ENCODE measurements at places on chromosomes 13 and 19.

DNA sequence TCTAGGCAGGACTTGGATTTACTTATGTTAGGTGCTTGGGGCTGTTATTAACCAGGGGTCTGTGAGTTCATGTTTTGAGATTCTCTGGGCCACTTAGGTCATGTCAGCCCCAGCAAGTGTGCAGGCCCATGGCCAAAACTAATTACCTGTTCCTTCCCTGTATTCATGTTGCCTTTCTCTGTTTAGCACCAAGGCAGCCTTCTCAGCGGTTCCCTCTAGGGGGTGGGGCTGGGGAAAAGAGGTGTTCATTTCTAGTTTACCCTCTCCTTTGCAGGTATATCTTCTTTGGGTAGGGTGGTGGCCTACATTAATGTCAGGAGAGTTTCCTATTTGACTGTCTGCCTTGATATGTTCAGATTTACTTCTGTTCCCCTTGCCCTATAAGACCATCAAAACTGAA lies 61.7 kb downstream of the PDS5B start:
- no peak for DNase-seq

- no peak for DNase-seq
These were observed 168.7 kb downstream of the KDM4B start for GRCh38 chr19:5137571-5138124.

GRCh38 chr19:48713041-48713863 lies 6.3 kb downstream of the MAMSTR start:
- no peak for DNase-seq

DNA sequence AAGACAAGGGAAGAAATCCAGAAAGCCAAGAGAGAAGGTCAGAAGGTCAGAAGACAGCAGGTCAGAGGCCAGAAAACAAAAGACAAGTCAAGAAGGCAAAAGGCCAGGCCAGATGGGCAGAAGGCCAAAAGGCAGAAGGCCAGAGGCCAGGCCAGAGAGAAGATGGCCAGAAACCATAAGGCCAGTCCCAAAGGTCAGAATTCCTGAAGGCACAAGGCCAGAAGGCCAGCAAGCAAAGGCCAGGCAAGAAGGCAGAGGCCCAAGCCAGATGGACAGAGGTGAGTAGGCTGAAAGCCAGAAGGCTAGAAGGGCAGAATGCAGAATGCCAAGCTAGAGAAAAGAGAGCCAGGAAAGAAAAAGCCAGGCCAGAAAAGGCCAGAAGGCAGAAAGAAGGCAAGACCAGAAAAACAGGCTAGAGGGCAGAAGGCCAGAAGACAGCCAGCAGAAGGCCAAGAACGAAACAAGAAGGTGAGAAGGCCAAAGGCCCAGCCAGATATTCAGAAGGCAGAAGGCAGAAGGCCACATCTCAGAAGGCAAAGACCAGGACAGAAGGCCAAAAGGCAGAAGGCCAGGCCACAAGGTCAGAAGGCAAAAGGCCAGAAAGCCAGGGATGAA lies 186.3 kb downstream of the TUBA3C start:
- DNase-seq = no peak

- DNase-seq = no peak
These were observed 228.7 kb downstream of the LACC1 start for GRCh38 chr13:44108331-44108858.

- DNase-seq = no peak
These were observed 663.8 kb upstream of the MIR17HG start for GRCh38 chr13:90683711-90684131.

DNA sequence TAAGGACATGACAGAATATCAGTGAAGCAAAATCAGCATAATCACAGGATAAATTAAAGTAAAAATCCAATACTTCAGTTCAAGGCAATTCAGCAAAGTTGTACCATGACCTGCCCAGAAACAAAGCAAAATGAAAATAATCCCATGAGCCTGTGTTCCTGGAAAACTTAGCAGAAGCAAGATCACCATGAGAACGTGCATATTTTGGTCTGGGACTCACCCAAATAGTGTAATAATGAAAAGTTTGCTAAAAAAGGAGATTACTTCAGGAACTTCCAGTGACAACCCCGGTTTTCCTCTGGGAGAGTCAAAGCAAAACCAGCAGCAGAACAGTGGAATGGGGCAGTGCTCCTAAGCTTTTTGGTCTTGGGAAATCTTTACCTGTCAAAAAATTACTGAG lies 14.9 kb upstream of the RPL21 start:
- no peak for DNase-seq

DNA sequence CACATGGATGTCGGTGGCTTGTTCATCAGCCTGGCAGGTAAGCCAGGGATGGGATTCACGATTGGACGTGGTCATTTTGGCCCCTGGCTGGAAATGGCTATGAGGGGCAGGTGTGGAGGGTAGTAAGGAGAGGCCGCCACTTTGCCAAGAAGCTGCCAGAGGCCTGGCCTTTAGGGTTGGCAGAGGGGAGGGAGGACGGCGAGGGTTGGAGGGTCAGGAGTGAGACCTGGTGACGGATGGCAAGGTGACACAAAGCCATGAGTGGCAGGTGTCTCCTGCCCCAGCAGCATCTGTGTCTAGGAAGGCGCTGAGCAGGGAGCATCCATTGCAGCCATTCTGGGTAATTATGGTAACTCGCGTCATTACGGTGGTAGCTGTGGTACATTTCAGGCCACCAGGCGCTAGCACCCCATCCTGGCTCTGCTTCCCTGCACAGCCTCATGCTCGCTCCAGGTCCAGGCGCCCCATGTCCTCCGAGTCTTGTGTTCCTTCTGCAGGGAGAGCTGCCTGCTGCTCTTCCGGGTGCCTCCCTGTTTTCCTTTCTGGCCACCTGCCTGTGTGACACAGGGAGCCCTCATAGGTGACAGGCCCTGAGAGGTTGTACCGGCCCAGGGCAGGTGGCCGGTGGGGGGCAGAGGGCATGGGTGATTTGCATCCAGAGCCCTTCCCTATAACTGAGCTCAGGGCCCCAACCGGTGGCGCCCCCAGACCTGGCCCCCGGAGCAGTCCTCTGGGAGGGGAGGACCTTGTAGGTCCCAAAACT lies 4.2 kb downstream of the SSBP4 start:
- DNase-seq = no peak

DNA sequence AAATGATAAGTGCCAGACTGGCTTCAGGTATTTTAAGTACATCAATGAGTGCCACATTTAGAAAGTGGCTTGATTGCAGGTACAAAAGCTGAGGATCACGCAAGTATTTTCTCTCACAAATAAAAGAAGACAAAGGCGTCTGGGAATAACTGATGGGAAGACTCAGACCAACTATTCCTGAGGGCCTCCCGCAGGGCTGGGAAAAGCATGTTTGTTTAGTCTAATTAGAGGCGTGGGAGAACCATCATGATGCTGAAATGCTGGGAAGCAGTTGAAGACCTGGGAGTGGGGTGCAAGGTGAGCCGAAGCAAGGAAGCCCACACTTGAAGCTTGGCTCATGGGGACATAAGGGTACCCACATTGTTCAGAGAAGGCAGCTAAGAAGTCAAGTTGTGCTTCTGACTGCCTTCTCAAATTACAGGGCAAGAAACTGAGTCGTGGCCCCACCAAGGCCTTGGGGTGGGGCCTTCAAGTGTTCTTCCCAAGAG lies 536.0 kb downstream of the MYO16 start:
- DNase-seq = no peak

- no peak for DNase-seq
These were observed 44.5 kb downstream of the MLLT1 start for GRCh38 chr19:6235031-6235951.

DNA sequence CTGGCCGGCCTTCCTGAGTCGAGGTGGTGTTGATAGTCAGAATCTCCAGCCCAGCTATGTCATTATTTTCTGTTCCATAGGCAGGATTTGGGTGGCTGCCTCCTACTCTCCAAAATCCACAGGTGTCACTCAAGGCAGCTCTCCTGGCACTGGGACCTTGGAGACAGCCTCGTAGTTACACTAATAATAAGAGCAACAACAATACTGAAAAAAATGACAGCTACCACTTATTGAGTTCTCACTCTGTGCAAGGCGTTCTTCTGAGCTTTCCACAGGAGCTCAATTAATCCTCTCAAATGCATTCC lies 12.2 kb upstream of the KLK12 start:
- DNase-seq = no peak

DNA sequence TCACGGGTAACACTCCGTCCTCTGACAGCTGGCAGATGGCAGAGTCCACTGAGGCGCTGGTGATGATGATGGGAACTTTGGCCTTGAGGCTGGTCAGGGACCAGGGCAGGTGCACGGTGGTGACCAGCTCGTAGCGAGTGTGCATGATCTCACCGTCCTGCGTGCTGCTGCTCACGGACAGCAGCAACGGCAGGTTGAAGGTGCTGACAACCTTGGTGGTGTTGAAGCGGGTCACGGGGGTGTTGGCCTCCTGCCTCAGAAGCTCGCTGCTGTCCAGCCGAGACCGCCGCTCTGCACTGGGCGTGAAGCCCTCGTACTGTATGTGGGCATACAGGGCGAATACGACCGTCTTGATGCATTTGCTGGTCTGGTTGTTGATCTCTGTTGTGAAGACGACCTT lies 11.6 kb downstream of the ARRDC5 start:
- no peak for DNase-seq

DNA sequence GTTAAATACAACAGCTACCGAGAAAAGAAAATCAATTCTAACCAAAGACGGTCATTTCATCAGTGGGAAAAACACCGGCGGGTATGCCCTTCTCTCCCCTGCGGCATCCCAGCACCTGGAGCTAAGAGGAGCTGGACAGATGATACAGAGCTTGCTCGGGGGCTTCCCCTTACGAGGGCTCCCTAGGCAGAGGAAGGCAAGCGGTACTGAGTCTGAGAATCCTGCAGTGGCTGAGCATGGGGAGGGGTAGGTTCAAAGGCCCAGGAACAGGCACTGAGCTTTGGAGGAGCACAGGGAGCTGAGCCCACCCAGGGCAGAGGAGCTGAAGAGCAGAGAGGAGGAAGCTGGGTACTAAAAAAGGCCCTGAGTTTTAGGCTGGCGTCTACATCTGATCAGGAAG lies 12.7 kb downstream of the STK24 start:
- no peak for DNase-seq

DNA sequence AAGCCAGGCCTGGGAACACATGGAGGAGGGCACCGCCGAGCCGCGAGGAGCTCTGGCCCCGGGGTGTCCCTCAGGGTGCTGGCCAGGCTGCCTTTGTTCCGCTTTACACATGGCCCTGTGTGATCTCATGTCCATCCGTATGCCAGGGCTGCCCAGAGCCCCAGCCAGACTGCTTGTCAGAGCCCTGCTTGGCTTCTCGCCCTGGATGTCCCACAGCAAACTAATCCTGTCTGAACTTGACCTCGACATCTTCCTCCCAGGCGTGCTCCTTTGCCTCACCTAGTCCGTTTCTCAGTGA lies 14.3 kb downstream of the BCKDHA start:
- DNase-seq = peak; percentile 49

DNA sequence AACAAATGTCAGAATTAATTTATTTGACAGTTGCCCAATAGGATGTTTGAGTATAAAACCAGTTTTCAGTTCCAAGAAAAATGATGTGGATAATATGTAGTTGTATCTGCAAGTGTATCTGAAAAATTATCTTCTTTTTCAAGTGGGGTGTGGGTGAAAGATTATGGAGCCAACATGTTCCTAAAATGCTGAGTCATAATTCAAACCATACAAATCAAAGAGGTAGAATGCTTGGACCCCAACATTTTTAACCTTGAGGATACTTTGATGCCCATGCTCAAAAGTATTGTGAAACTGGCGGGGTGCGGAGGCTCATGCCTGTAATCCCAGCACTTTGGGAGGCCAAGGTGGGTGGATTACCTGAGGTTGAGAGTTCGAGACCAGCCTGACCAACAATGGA lies 54.0 kb upstream of the ZNF724 start:
- DNase-seq = no peak

- DNase-seq = no peak
These were observed 143.5 kb downstream of the DNAJC15 start for GRCh38 chr13:43166644-43167457.

GRCh38 chr13:30545320-30545719 lies 72.4 kb upstream of the USPL1 start:
- DNase-seq = no peak

GRCh38 chr13:41791056-41791455 lies 169.9 kb downstream of the VWA8 start:
- no peak for DNase-seq

DNA sequence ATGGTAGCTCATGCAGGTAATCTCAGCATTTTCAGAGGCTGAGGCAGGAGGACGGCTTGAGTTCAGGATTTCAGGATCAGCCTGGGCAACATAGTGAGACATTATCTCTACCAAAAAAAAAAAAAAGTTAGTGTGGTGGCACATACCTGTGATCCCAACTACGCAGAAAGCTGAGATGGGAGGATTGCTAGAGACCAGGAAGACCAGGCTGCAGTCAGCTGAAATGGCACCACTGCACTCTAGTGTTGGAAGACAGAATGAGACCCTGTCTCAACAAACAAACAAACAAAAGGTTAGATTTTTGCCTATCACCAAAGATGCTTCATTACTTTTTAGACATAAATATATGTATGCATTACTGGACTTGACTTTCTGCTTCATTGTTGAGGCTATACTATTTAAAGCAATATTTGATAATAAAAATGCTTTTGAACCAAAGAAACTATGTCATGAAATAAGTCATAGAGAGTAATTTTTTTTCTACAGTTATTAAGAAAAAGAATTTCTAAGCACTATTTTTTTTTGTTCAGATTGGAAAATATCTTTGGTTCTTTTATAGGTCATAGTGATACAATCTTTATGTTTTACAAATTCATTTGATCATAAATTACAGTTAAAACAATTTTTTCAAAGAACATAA lies 1180.1 kb upstream of the ATXN8OS start:
- DNase-seq = no peak

DNA sequence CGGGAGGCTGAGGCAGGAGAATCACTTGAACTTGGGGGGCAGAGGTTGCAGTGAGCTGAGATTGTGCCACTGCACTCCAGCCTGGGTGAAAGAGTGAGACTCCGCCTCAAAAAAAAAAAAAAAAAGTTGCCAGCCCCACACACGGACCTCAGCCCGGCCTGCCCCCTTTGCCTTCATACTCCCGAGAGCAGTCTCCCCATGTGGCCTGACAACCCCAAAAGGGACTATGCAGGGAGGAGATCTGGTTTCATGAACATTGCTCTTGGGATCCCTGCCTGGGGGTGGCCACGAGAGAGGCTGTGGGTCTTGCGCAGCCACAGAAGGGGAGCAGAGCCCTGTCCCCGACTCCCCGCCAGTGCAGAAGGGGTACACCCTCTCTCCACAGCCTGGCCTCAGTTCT lies 30.9 kb upstream of the ADGRE5 start:
- no peak for DNase-seq

- no peak for DNase-seq
These were observed 30.9 kb downstream of the MZT1 start for GRCh38 chr13:72696579-72696978.

DNA sequence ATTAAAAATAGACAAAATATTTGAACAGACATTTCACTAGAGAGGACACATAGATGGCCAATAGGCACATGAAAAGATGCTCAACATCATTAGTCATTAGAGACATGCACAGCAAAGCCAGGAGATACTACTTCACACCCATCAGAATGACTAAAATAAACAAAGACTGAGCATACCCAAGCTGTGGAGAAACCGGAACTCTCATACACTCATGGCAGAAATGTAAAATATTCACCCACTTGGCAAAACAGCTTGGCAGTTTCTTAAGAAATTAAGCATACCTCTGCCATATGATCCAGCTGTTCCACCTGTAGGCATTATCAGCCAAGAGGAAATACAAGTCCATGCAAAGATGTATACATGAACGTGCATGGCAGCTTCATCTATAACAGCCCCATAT lies 213.4 kb downstream of the TSHZ3 start:
- DNase-seq = no peak

- no peak for DNase-seq
These were observed 5.0 kb upstream of the KMT2B start for GRCh38 chr19:35712567-35713505.

- no peak for DNase-seq
These were observed 21.8 kb downstream of the DCAF15 start for GRCh38 chr19:13974073-13974472.

GRCh38 chr13:98482476-98483444 lies 94.1 kb downstream of the STK24 start:
- no peak for DNase-seq

Data from hippocampal formation (tissue), 2 donors.